ENCODE measurements at places on chromosomes 6 and 20. TPM values are rescaled to one million over a fixed set of nuclear protein-coding genes. Genes with fewer than 3 reads are reported as not detected.

DNA sequence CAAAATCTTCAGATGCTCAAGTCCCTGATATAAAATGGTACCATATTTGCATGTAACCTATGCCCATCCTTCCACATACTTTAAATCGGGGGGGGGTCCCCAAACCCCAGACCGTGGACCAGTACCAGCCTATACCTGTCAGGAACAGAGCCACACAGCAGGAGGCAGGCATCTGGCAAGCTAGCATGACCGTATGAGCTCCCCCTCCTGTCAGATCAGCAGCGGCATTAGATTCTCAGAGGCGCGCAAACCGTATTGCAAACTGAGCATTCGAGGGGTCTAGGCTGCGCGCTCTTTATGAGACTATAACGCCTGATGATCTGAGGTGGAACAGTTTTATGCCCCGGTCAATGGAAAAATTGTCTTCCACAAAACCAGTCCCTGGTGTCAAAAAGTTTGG lies 30.7 kb downstream of the FGD2 start:
- peak; percentile 33 for DNase-seq

GRCh38 chr20:14992153-14992552 lies 654.7 kb upstream of the FLRT3 start:
- DNase-seq: no peak

DNA sequence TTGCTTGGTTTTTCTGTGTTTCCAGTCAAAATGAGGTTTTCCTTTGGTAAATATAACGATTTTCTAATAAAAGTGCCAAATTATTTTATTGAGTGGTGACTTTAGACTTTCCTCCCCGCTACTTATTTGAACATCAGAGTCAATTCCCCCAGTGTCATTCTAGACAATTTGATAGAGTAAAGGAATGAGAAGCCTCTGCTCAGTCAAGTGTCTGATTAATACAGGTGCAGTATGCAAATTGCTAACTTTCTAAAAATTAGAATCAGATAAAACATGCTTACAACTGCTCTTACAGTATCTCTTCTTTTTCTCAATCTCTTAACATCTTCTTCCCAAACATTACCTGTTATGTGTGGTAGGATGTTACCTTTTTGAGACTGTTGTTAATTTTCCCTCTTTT lies 148.7 kb downstream of the CD83 start:
- no peak for DNase-seq

GRCh38 chr20:23955896-23956295 lies 32.7 kb downstream of the GGTLC1 start:
- DNase-seq: no peak

- DNase-seq: peak; percentile 96
These were observed 9.4 kb downstream of the DEFB132 start for GRCh38 chr20:266596-267562.

- DNase-seq: no peak
These were observed 6.2 kb downstream of the BPHL start for GRCh38 chr6:3124667-3125066.

GRCh38 chr6:111258615-111259088 lies 171.3 kb downstream of the SLC16A10 start:
- no peak for DNase-seq

DNA sequence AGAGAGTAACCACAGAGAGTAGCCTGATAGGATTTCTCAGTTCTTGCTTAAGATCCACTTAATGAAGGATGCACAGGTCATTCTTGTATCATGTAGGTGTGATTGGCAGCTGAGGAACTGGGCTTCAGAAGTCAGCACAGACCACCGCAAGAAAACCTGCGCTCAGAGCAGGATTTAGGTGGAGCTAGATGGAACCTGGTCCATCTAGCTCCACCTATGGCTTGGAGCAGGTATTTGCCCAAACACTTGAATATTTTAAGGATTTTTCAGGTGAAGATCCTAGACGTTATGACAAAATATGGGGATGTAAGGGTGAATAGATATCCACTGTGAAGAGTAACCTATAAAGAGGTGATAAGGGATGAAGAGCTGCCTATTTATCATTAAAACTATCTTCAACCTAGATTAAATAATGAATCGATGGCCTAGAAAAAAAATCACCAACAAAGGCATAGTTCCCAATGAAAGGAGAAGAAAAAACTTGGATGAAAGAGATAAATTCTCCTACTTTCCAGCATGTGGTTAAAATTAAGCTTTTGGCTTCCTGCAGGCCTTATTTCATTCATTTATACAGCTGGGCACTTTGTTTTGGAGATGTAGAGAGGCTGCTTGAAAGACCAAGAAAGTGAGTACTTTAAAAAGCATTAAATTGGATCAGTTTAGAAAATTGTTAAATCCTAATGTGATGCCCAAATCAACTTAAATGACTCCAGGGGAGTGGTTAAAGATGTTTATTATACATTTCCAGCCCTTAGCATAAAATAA lies 778.4 kb upstream of the GJE1 start:
- DNase-seq: no peak

DNA sequence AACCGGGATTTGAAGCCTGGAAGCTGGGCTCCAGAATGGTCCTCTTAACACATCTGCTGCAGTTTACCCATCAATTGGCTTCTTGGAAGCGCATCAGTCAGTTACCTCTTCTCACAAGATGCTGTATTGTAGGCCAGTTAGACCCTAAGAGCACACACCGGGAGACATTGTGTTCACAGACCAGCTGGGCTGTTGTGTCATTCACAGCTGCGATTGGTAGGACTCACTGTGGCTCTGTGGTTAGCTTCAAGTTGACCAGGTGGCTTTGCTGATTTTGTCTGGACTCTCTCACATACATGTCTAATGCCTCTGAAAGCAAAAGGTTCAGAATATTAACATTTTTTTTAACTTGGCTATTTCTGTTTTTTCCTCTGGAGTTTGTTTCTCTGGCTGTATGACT lies 64.8 kb downstream of the SNX9 start:
- no peak for DNase-seq

- no peak for DNase-seq
These were observed 173.3 kb upstream of the RSPO3 start for GRCh38 chr6:126945150-126945685.

- DNase-seq: no peak
These were observed 1.9 kb downstream of the EDN1 start for GRCh38 chr6:12291839-12292604.

DNA sequence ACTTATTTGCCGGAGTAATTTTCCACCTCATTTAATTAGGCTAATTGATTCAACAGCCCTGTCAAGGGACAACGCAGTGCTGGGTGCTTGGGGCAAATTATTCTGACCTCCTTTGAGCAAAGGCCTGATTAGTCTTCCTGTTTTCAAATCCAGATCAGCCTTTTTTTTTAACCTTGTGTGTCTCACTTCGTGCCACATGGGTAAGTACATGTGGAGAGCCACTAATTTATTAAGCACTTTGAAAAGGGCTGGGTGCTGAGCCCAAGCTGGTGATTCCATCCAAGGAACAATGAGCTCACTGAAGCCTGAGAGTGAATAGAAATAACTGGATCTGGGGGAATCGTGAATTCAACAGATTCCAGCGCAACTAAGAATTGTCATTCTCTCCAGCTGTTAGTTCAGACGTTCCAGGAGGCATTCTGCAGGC lies 229.3 kb downstream of the CLIC5 start:
- DNase-seq: no peak

DNA sequence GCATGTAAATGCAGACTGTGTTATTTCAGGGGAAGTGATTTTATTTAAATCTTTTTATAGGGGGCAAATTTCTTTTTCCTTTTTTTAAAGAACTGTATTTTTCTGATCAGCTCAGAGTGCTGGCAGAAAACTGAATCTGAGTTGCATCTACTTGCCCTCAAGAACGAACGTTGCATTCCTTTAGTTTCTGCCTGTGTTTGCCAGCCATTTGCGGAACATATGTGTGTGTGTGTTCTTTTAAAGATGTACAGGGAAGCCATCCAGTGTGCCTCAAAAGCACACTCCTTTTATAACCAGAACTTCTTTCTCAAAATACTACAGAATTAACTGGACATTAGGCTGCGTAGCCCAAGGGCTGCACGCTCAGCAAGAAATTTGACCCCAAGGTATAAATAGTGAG lies 25.8 kb upstream of the INSM1 start:
- no peak for DNase-seq

- DNase-seq: peak; percentile 49
These were observed 11.4 kb upstream of the VEGFA start for GRCh38 chr6:43758617-43759050.

- no peak for DNase-seq
These were observed 1.6 kb upstream of the FAM135A start for GRCh38 chr6:70411542-70412251.

- no peak for DNase-seq
These were observed 30.7 kb downstream of the PTPN1 start for GRCh38 chr20:50540620-50541605.

DNA sequence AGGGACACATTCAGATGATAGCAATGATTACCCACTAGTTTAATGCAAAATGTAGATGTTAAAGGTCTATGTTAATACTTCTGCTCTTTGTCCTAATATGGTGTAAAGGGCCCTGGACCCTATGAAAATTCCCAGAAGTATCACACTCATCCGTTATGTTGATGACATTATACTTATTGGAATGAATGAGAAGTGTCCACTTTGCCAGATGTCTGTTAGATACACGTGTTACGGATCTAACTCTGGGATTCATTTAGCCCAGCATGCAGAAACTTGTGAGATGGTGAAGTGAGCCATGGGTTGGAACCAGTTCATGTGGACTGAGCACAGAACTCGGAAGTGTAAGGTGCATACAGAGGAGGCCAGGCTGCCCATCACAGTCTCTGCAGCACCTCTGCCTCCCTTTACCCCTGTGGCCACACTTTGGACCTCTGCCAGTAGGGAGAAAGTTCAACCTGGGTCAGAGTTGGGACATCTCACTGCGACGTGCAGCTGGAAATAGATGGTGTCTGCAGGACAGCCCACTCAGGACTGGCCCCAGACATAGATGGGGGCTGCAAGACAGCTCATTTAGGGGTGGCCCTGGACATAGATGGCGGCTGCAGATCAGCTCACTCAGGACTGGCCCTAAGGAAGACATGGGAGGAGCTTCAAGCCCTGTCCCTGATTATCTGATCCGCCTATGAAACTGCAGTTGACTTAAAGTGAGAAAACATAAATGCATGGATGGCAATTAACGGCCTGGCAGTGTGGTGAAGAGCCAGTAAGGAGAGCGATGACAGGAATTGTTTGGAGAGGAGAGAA lies 71.2 kb upstream of the THBS2 start:
- no peak for DNase-seq

The OR2J3 gene
- total RNA-seq: not detected

The POU5F1 gene
- 0.45 TPM for total RNA-seq

The MTFR2 gene
- total RNA-seq: 0.60 TPM

The HLA-G gene
- 0.29 TPM for total RNA-seq

The NFATC2 gene
- 11.7 TPM for total RNA-seq

The KIAA1755 gene
- total RNA-seq: 46.4 TPM

The TPBG gene
- total RNA-seq: 27.6 TPM

The GJA10 gene
- total RNA-seq: not detected

The PLEKHG1 gene
- 62.7 TPM for total RNA-seq

The MCHR2 gene
- not detected for total RNA-seq

The IRF4 gene
- 1.6 TPM for total RNA-seq
